Renal cortex interstitium (tissue), 15 donors: ENCODE measurements at places on chromosomes 7 and 10. TPM values are rescaled to one million over a fixed set of nuclear protein-coding genes. Genes with fewer than 3 reads are reported as not detected.

DNA sequence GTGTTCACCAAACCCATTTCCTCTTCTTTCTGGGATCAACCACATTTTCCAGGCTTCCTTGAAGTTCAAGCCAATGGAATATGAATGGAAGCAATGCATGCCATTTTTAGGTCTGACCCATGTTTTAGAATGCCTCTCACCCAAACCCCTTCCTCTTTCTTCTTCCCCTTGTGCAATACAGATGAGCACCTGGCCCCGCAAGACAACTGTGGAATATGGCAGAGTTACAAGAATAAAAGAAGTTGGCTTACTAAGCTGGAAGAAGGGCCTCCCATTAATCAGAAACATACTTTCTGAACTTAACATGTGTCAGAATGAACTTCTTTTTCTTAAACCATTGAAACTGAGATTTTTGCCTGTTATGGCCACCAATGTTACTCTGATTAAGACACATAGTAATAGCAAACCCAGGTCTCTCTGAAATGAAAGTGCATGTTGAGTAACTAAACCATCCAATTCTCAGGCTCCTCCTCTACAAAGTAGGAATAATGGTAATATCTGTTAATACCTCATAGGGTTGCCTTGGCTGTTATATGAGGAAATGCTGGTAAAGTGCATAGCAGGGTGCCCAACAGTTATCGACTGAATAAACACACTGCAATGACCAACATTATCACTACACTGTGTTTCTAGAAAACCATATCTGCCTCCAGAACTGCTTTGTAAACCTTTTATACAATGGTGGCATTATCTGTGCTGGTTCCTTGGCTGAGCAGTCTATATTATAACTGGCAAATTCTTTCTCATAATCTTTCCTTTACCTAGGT, 382.2 kb upstream of the NRP1 start:
- no peak for DNase-seq

DNA sequence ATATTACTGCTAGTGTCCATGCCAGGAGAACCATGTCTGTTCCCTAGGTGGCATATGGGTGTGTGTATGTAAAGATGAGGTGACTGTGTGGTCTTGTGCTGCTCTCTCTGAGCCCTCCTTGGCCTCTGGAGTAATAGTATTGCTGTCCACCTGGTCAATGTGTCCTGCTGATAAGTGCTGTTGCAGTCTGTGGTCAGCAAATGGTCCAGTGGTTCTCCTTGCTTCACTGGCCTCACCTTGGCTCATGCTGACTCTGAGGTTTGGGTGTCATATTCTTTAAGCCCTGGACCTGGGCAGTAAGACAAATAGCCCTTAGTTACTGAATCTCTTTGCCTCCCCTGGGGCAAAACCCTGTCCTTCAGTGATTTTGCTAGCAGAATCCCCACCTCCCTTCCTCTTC, 56.8 kb downstream of the TPST1 start:
- no peak for DNase-seq

DNA sequence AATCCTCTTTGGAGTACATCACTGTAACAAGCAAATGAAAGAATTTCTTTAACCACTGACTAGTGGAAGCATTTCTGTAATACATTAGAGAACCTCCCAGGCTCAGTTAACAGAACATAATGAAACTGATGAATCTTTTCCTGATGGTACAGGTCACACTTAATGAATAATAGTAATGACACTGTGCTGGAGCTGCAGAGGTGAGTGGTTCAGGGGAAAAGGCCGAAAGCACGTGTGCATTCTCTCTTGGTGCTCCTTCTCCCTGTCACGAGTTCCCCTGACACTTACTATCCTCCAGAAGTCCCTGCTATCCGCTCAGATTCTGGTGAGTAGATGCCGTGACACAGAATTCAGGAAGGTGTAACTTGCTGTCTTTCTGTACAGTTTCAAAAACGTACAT, 8.0 kb downstream of the HIPK2 start:
- no peak for DNase-seq

DNA sequence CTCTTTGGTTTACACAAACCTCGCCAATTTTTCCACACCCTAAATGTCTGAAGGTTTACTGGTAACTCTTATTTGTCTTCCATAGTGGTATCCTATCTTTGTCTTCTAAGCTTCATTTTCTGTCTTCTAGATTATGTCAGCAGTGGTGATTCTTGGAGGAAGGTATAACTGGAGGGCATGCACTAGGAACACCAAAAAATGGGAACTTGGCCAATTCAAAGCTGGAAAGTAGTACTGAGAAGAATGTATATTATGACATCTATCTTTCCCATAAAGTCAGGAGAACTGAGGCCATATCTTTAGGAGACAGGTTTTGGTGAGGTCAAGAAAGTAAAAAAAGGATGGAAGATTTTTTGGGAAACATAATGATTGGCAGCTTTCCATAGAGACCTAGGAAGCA, 113.3 kb downstream of the CPEB3 start:
- no peak for DNase-seq

GRCh38 chr10:4022473-4022872, 237.5 kb upstream of the KLF6 start:
- DNase-seq: no peak

- DNase-seq: no peak
Measured at GRCh38 chr10:55397777-55398496, 596.9 kb upstream of the PCDH15 start.

DNA sequence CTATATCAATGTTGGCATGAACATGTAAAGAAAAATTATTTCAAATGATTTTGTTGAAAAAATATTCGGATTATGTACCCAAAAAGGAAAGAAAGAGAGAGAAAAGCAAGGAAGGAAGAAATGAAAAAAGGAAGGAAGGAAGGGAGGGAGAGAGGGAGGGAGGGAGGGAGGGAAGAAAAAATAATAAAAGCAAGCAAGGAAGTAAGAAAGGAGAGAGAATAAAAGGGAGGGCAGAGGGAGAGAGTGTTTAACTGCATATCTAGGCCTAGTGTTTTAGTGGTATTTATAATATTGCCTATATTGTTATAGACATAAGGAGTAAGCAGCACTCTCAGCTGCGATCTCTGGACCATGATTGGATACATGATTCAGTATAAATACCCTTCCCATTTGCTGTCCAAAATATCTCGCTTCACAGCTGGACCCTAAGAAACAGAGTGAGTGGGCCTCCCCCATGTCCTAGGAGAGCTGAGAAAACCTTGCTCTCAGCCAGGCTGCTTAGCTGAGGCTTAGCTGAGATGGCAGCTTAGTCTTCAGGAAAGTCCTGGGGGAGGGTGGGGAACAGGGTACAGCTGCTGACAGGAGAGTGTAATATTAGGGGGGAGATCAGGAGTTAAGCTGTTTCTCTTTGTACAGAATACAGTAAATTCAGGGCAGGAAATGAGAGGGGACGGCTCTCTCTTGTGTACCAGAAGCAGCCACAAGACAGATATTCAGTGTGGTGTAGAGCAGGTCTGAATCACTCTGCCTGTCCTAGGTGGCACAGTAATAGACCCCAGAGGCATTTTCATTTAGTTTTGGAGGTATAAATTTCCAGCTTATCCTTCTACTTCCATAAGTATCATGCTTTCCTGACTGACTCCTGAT, 66.8 kb upstream of the TARP start:
- no peak for DNase-seq

GRCh38 chr10:103040418-103040817, 122.3 kb downstream of the CNNM2 start:
- DNase-seq: no peak

GRCh38 chr10:118455181-118455695, 113.1 kb upstream of the FAM204A start:
- no peak for DNase-seq

ASZ1 gene
- polyA plus RNA-seq: 0.06 TPM

NPTX2 gene
- polyA plus RNA-seq: 3.1 TPM
